ENCODE measurements at places on chromosomes 6 and 20.

DNA sequence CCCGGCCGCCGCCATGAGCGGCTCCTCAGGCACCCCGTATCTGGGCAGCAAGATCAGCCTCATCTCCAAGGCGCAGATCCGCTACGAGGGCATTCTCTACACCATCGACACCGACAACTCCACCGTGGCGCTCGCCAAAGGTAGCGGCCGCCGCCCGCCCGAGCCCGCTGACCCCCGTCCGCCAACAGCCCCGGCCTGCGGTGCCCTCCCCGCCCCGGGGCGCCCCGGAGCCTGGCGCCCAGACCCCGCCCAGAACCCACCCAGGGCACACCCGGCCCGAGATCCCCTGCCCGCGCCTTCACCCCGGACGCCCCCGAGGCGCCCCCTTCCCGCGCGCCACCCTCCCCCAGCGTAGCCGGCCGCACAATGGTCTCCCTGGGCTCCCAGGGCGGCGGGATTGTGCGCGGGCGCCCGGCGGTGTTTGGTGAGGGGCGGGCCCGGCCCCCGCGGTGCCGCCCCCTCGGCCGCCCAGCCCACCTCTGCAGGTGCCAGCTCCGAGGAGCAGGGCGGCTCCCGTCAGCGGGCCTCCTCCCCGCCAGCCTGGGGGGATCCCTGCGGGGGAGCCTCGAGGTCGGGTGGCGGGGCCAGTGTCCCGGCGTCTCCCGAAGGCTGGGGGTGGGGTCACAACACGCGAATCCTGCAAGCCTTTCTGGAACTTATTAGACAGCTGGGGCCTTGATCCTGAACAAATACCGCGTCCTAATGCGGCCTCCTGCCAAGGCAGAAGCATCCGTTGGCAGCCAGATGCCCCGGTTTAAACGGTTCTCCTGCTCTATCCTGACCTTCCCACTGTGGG, 577 bp downstream of the LSM14B start:
- peak; percentile 58 for DNase-seq

- peak; percentile 24 for DNase-seq
These were observed 114.9 kb upstream of the DST start for GRCh38 chr6:56757588-56757984.

- no peak for DNase-seq
These were observed 26.0 kb upstream of the C6orf62 start for GRCh38 chr6:24744911-24745310.

GRCh38 chr20:46746956-46747526, 37.6 kb downstream of the SLC2A10 start:
- no peak for DNase-seq

- peak; percentile 77 for DNase-seq
These were observed at the start of gene PPDPF for GRCh38 chr20:63520504-63520933. PPDPF (plus strand) TSS chr20:63520765; CDS start chr20:63521309, 544 bp downstream.

DNA sequence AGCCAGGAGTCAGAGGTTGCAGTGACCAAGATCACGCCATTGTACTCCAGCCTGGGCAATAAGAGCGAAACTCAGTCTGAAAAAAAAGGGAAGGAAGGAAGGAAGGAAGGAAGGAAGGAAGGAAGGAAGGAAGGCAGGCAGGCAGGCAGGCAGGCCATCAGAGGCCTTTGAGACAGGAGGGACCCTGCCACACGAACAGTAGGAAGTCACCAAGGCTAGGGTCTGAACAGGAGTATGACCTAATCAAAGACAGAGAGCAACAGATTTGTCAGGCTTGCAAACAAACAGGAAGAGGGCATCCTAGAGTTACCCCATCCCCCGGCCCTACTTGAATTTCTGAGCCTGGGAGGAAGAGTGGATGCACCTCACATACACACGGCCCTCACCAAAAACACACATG, 67.1 kb downstream of the FGD2 start:
- peak; percentile 20 for DNase-seq

DNA sequence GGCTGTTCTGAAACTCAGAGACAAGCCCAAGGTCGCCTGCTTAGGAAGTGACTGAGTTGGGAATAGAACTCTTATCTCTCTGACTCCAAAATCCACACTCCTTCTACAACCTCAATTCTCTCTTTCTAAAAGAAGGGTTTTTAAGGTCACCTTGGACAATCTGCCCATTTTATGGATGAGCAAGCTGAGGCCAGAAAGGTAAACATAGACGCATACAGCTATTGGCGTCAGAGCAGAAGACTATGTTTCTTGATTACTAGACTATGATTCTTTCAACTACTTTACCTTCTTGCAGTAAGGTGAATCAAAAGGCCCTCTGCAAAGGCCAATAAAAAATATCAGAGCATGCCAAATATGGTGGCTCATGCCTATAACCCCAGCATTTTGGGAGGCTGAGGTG, 276.6 kb downstream of the CLIC5 start:
- DNase-seq = no peak

DNA sequence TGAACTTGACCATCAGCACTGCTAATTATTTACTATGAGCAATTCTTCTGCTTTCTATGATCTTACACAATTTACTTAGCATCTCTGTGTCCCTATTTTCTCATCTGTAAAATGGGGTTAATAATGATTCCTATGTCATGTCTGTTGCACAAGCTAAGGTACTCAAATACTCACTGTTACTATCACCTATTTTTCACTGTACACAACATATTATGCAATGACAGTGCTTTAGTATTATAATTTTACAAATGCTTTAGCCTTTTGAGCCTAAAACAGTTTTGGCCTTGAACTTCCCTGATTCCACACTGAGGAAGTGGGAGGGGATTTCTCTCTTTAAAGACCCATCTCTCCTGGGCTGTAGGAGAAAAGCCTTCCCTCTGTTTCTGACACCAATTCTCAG, 36.9 kb upstream of the THEMIS start:
- DNase-seq = no peak

- no peak for DNase-seq
These were observed 65.3 kb downstream of the EDN3 start for GRCh38 chr20:59365611-59366285.

GRCh38 chr6:134315974-134316441, 1.9 kb downstream of the SGK1 start:
- DNase-seq = peak; percentile 36

- DNase-seq = no peak
These were observed 74.0 kb downstream of the ANKRD6 start for GRCh38 chr6:89506716-89507617.

DNA sequence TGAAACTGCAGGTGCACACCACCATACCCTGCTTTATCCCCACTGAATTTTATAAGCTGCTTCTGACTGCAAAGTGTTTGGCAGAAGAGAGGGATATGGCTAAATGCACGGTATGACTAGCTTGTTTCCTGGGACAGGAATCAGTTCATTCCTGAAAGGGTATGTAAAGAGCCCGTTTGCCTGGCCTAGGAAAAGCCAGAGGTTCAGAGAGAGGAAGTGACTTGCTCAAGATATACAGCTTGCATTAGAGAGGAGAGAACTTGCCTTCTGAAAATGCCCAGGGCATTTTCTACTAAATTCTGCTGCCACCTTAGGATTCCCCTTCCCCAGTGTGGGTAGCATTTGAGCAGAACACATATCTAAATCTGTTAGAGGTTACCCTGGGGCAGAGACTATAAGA, 683 bp upstream of the GCNT2 start:
- no peak for DNase-seq

- DNase-seq = no peak
These were observed 17.9 kb upstream of the ZNF451 start for GRCh38 chr6:57072108-57072507.

DNA sequence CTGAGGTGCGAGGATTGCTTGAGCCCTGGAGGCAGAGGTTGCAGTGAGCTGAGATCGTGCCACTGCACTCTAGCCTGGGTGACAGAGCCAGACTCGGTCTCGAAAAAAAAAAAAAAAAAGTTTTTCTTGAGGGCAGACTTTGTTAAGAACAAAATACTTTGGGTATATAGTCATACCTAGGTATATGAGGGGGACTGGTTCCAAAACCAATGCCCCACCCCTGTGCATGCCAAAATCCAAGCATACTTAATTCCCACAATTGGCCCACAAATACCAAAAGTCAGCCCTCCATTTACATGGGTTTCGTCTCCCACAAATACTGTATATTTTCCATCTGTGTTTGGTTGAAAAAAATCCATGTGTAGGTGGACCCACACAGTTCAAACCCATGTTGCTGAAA, 119.9 kb downstream of the INSM1 start:
- no peak for DNase-seq

GRCh38 chr6:56525974-56526789, 116.5 kb downstream of the DST start:
- no peak for DNase-seq

DNA sequence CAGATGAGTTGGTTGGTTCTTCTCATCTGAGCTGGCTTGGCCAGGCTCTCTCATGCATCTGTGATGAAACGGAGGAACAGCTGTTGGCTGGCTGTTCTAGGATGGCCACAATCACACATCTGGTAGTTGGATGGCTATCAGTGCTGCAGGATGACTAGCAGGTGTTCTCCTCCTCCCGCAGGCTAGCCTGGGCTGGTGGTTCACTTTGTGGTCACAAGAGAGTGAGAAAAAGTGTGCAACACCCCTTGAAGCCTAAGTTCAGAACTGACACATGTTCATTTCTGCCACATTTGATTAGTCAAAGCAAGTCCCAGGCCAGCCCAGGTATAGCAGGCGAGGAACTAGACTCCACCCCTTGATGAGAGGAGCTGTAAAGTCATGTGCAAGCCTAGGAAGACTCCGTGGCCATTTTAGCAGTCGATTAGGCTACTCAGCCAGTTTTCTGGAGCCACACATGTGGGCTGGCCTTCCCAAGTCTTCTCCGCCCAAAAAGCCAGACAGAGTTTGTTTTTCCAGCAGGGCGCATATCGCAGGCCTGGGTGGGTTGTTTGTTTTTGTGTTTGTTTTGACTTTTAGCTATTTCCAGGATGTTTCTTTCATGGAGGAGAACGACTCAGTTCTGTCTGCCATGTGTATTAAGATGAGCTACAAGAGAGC, 120.8 kb downstream of the ISM1 start:
- DNase-seq = no peak

DNA sequence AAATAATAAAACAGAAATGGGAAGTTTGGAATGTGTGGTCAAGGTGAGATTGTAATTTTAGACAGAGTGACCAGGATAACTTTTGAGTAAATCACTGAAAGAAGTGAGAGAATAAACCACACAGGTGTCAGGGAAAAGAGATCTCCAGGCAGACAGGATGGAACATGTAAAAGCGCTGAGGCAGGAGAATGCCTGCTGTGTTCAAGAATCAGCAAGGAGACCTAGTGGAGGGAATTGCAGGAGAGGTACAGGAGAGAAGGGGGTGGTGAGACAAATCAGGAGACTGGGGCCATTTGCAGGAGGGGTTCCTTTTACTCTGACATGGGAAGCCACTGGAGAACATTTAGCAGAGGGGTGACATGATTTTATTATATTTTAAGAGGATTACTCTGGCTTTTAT, 456.7 kb downstream of the NKAIN2 start:
- no peak for DNase-seq

DNA sequence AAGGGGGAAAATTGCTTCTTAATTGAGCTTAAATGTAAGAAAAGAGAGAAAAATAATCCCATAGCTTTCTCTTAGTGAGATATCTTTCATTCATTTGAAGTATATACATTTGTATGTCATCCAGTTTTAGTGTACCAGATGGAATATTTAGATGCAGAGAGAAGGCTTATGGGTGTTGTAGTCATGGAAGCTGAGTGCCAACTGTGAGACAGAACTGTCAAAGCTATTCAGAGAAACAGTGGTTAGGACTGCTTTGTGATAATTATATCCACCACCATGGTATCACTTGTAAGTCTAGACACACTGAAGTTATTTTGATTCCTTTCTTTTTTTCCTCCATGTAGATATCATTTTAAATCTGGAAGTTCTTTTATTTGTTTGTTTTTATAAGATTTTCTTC, 524.3 kb upstream of the EPHA7 start:
- DNase-seq = no peak

DNA sequence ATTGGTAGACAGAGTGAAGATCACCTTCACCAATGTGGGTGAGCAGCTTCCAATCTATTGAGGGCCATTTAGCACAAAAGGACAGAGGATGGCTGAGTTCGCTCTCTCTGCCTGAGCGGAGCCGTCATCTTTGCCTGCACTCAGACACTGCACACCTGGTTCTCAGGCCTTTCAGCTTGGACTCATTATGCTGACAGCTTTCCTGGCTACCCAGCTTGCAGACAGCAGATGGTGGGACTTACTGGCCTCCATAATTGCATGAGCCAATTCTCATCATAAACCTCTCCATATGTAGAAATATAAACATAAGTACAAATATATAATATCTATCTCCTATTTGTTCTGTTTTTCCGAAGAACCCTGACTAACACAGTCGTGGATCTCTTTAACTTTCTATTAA, 13.7 kb downstream of the TBXT start:
- no peak for DNase-seq

GRCh38 chr6:21437581-21437980, 156.0 kb upstream of the SOX4 start:
- DNase-seq = no peak

GRCh38 chr6:10399451-10399850, 15.4 kb downstream of the TFAP2A start:
- DNase-seq = no peak

- DNase-seq = no peak
These were observed 76.8 kb upstream of the DUSP22 start for GRCh38 chr6:215335-216034.

- DNase-seq = no peak
These were observed 89.3 kb downstream of the TASP1 start for GRCh38 chr20:13549451-13549850.

DNA sequence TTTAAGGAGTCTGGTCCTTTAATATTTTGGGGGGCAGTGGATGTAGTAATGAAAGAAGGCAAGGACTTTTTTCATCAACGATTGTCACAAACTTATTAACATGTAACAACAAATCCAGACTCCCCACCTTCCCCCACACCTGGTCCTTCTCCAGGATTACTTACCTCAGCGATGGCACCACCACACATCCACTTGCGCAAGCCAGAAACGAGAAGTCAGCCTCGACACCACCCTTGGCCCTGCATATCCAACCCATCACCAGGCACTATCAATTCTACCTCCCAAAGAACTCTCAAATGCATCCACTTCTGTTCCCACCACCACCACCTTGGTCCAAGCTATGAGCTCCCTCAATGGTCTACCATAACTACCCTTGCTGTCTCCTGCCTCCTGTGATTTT, 6.6 kb downstream of the EZR start:
- DNase-seq = no peak

DNA sequence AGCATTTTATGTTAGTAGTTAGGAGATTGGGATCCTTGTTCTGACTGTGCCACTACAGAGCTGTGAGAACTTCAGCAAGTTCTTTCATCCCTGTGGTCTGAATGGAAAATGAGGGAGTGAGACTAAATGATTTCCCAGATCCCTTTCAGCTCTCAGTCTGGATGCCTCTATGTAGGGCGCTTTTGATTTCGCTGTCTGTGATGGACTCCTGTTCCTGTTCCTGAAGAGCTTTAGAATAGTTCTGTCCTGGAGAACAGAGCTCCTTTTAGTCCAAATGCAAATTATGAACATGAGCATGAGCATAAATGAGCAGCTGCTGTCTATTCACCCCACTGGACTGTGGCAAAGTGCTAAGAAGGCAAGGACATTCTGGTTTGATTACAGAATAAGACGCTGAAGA, 61.4 kb upstream of the NT5E start:
- DNase-seq = no peak

DNA sequence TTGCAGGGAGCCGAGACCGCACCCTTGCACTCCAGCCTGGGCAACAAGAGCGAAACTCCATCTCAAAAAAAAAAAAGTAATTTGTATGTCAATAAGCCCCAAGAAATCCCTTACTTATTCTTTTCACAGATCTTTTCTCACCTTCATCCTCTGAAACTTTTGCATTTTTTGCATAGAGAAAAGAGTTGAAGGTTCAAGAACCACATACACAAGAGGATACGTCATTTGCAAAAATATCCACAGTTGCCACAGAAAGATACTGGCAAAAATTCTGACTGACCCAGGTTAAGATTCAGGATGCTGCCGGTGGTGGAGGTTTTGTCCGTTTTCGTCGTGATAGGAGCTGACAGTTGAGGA, 94.5 kb downstream of the ZMYND8 start:
- DNase-seq = peak; percentile 15
